ENCODE measurements at places on chromosomes 11 and 22.

- DNase-seq = no peak
These were observed 642.7 kb upstream of the TENM4 start for GRCh38 chr11:80083531-80083951.

- DNase-seq = no peak
These were observed 1.6 kb downstream of the NPAT start for GRCh38 chr11:108220721-108221336.

- no peak for DNase-seq
These were observed 58.1 kb downstream of the DDI1 start for GRCh38 chr11:104094576-104094975.

- no peak for DNase-seq
These were observed 748.3 kb upstream of the CCDC90B start for GRCh38 chr11:84034484-84034883.

DNA sequence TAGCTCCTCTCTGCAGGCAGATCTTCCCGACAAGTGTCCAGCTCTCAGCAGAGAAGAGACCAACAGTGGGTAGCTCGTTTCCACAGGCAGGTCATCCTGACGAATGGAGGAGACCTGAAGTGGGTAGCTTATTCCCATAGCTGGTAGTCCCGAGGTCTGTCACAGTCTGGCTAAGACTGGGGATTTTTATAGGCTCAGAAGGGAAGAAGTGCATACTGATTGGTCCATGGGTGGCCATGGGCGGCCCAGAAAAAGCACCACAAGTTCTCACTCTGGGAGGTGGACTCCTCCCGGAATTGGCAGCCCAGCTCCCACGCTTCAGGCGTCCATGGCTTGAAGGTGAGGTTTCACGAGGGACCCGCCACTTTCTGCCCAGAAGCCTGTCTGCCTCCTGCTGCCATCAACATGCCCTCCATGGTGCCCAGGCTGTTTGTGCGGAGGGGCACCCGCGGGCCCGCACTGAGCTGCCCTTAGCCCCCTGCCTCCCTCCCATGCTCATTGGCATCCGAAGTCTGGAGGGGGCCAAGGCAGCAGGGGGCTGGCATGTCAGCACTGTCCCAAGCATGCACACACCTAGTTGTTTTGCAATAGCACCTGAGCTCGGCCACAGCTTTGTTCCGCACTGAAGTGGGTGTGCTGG lies 9.9 kb upstream of the MAP6 start:
- DNase-seq = no peak

GRCh38 chr22:17137170-17137569 lies 16.0 kb upstream of the TMEM121B start:
- DNase-seq = no peak

DNA sequence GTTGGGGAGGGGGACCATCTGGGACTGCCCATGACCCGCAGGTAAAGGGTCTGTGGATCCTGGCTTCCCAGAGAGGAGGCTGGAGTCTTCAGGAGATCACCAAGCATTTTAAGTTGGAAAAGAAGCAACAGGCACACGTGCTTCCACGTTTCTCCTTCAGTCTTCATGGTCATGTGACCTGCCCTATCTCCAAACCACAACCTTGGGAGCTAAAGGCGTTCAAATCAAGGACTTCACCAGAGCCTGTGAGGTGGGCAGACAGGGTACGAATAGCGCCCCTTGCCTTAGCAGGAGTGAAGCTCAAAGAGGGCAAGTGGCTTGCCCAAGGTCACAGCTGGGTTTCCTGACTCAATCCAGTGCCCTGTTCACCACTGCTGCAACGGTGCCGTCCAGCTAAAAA lies 6.7 kb downstream of the TMEM184B start:
- no peak for DNase-seq

GRCh38 chr22:43331069-43331451 lies 12.1 kb downstream of the SCUBE1 start:
- DNase-seq = no peak

GRCh38 chr11:6667733-6668374 lies 12.2 kb upstream of the DCHS1 start:
- DNase-seq = no peak

GRCh38 chr11:45320371-45320770 lies 34.2 kb upstream of the SYT13 start:
- DNase-seq = no peak

GRCh38 chr11:89625171-89625570 lies 84.9 kb upstream of the TRIM77 start:
- no peak for DNase-seq

- DNase-seq = no peak
These were observed 15.7 kb upstream of the IL10RA start for GRCh38 chr11:117970400-117971024.

DNA sequence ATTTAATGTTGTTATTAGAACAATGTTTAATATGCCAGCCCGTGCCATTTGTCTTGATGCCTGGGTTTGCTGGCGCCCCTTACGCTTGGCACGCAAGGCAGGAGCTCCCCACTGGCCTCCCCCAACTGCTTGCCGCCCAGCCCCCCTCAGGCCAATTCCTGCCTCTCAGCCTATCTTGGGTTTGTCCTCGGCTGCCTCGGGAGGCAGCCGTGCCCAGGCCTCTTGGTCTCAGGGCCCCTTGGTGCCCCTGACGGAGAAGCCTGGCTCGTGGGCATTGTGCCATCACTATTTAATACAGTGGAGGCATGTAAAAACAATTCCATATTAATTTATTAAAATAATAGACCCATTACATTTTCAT lies 119.8 kb downstream of the KCNQ1OT1 start:
- no peak for DNase-seq

- no peak for DNase-seq
These were observed 112.3 kb upstream of the SORL1-AS1 start for GRCh38 chr11:121564948-121565684.

GRCh38 chr11:114059278-114059983 lies at the start of gene ZBTB16:
Gene ZBTB16 (plus strand): TSS chr11:114059711. CDS start chr11:114063301, 3,590 bp downstream.
- no peak for DNase-seq

DNA sequence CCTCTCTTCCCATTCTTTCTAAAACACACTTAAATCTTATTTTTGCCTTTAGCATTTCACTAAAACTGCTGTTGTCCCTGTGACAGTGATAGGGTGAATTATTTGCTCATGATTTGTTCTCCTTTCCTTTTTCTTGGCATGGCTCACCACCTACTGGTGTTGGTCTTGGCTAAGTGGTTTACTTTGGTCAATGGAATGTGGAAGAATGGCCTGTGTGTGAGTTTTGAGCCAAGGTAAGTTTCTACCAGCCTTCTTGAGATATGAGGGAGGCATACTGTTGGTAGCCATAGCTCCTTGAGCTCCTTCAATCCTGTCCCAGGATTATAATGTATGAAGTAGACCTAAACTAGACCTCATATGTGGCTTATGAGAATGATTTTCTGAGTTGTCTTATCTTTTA lies 506.3 kb upstream of the RAG2 start:
- DNase-seq = no peak

- no peak for DNase-seq
These were observed 231.3 kb upstream of the B3GAT1 start for GRCh38 chr11:134643115-134644012.
